ENCODE measurements at places on chromosomes 12 and 14.

DNA sequence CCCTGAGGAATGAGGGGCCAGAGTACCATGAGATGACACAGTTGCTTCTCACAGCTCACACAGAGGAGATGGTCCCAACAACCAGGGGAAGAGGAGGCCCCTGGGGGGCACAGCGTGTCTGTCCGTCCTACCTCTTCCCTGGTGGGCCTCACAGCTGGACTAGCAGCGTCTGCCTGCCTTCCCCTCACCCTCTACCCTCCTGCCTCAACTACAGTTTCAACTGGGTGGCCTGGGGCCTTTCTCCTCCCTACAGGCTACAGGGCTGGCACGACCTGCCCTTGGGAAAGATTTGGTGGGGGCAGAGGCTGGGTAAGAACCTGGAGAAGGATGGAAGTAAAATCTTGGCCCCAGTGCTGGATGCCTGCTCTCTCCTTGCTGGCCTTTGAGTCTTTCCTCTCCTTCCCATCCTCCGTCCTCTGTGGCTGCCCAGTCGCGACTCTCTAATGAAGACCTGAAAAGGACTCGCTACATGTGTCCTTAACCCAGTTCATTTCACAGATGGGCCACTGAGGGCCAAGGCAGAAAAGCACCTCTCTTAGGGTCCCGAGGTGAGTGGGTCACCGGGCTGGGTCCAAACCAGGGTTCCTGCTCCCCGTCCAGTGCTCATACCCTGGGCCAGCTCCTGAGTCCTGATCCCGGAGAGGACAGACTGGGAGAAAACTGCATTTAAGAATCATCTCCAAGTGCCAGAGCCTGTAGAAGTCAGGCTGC, 232.5 kb downstream of the BCL11B start:
- H3K27me3 ChIP-seq, result no peaks in the 10 kb centered on the region
- H3K4me1 ChIP-seq, result no peaks in the 10 kb centered on the region
- no peaks in the 10 kb centered on the region for H3K36me3 ChIP-seq
- no peak overlapping the region for H3K4me3 ChIP-seq
- no peak for DNase-seq
- H3K27ac ChIP-seq, result no peak overlapping the region

GRCh38 chr14:68459480-68460136, 333.3 kb downstream of the ZFP36L1 start:
- no peak overlapping the region for H3K4me3 ChIP-seq
- no peaks in the 10 kb centered on the region for H3K36me3 ChIP-seq
- no peaks in the 10 kb centered on the region for H3K27me3 ChIP-seq
- no peak for DNase-seq
- no peak overlapping the region for H3K27ac ChIP-seq
- no peaks in the 10 kb centered on the region for H3K4me1 ChIP-seq

GRCh38 chr14:34843011-34843554, 32.1 kb downstream of the BAZ1A start:
- no peak overlapping the region for H3K27ac ChIP-seq
- no peaks in the 10 kb centered on the region for H3K4me1 ChIP-seq
- H3K4me3 ChIP-seq, result no peak overlapping the region
- no peaks in the 10 kb centered on the region for H3K27me3 ChIP-seq
- no peaks in the 10 kb centered on the region for H3K36me3 ChIP-seq

- peak; percentile 59 for DNase-seq
- H3K27me3 ChIP-seq, result no peaks in the 10 kb centered on the region
- no peaks in the 10 kb centered on the region for H3K4me1 ChIP-seq
- H3K27ac ChIP-seq, result no peak overlapping the region
- H3K4me3 ChIP-seq, result no peak overlapping the region
Measured at GRCh38 chr14:29310757-29311156, 544.2 kb downstream of the FOXG1 start.

DNA sequence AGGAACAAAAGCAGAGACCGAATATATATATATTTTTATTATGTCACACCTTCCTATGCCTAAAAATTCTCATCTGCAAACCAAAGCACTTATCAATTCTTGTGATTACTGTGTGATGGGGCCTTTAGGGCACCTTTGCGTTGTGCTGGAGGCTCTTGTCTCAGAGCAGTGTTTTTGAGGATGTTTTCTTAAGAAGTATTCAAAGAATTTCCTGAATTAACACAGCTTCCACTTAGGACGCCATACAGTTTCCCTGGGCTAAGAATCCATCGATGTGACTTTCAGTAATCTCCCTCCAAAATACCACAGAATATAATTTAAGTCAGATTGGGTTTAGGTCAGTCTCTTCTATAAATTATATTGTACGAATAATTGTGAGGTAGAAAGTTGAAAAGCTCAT, 22.0 kb upstream of the HIF1A start:
- H3K27me3 ChIP-seq, result no peaks in the 10 kb centered on the region
- no peaks in the 10 kb centered on the region for H3K36me3 ChIP-seq
- H3K4me1 ChIP-seq, result no peaks in the 10 kb centered on the region
- no peak overlapping the region for H3K4me3 ChIP-seq

DNA sequence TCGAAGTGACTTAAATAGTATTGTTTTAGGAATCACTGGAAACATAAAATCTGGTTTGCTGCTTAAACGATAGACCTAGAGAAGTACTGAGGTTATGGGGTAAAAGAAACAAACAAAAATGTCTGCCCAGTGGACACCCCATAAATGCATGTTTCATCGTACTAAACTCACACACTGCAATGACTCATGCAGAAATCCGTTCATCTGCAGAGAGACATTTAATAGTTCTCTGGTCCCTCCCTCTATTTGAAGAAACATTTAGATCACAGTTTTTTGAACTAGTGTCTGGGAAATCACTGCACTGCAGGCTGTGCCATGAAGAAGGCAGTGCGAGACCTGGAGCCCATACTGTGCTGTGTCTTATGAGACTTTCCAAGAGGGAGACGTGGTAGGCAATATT, 25.5 kb downstream of the SLC17A8 start:
- no peak overlapping the region for H3K4me3 ChIP-seq
- H3K4me1 ChIP-seq, result no peaks in the 10 kb centered on the region
- no peak overlapping the region for H3K27ac ChIP-seq
- DNase-seq, result no peak
- H3K36me3 ChIP-seq, result no peaks in the 10 kb centered on the region
- H3K27me3 ChIP-seq, result no peaks in the 10 kb centered on the region

GRCh38 chr12:48956279-48957140, 777 bp downstream of the ARF3 start:
- H3K27ac ChIP-seq, result peak overlapping the region; percentile 77
- peak; percentile 98 for DNase-seq
- peaks cover 7% of the 10 kb centered on the region for H3K4me1 ChIP-seq
- H3K27me3 ChIP-seq, result no peaks in the 10 kb centered on the region
- H3K36me3 ChIP-seq, result no peaks in the 10 kb centered on the region

DNA sequence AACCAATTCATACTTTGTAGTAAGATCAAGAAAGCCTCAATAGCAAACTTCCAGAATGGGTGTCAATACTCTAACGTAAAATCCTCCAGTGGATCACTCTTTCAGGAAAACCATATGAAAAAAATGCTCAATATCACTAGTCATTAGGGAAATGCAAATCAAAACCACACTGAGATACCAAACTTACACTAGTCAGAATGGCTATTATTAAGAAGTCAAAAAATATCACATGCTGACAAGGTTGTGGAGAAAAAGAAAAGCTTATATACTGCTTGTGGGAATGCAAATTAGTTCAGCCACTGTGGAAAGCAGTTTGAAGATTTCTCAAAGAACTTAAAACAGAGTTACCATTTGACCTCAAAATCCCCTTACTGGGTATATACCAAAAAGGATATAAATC, 49.5 kb upstream of the ATXN7L3B start:
- H3K4me3 ChIP-seq, result no peak overlapping the region
- H3K36me3 ChIP-seq, result no peaks in the 10 kb centered on the region
- H3K27ac ChIP-seq, result no peak overlapping the region
- DNase-seq, result no peak
- no peaks in the 10 kb centered on the region for H3K27me3 ChIP-seq
- H3K4me1 ChIP-seq, result no peaks in the 10 kb centered on the region

DNA sequence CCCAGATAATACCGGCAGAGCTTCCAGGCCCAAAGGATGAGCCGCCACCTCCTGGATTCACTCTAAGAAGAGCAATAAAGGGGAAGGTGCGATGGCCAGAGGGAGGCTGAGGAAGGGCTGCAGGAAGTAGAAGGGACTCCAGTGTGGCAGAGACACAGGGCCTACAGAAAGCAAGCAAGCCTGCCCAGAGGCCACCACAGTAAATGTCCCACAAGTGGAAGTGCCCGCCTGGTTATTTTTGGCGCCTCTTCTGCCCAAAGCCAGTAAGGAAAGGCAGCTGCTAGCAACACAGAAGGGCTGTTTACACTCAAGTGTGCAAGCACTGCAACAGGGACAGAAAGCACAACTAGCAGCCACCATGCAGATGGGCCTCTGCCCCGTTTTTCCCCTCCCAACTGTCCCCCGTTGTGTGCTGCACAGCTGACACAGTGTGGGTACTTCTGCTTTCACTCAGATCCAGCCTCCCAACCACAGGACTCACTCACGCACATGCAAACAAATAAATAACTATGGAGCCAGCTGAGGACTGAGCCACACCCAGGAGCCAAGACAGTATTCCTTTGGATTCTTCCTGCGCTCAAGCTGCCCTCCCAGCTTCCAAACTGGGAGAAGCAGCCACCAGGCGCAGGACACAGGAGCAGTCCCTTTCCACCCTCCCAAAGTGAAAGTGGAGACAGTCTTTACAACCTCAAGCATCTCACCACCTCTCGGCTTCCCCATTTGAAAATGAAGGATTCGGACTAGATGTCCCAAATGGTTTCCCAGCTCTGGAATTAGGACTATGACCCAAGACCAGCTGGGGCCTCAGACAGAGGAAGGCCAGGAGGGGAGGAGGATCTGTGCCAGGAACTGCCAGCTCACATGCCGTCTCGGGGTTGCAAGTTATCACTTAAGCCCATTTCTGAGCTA, 40.0 kb upstream of the PNMA1 start:
- no peaks in the 10 kb centered on the region for H3K27me3 ChIP-seq
- H3K4me3 ChIP-seq, result no peak overlapping the region
- DNase-seq, result peak; percentile 38
- H3K27ac ChIP-seq, result peak overlapping the region; percentile 84

DNA sequence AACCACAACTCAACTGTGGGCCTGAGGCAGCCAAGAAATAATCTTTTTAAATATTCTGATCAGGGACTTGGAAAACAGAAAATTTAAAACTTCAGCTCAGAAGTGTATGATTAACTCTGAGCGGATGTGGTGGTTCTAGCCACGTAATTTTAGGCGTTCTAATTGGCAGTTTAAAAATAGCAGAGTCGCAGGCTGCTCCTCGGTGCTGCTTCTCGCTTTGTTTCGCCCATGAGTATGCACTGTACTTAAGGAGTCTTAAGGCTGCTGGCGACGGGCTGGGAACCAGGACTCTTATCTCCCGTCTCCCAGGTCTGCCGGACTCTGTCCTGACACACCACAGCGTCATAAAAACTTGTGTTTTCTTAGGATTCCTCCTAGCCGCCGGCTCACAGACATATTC, 113.4 kb upstream of the PELI2 start:
- H3K4me1 ChIP-seq, result peaks cover 4% of the 10 kb centered on the region
- no peaks in the 10 kb centered on the region for H3K36me3 ChIP-seq
- H3K27ac ChIP-seq, result no peak overlapping the region
- peak; percentile 29 for DNase-seq
- no peak overlapping the region for H3K4me3 ChIP-seq

DNA sequence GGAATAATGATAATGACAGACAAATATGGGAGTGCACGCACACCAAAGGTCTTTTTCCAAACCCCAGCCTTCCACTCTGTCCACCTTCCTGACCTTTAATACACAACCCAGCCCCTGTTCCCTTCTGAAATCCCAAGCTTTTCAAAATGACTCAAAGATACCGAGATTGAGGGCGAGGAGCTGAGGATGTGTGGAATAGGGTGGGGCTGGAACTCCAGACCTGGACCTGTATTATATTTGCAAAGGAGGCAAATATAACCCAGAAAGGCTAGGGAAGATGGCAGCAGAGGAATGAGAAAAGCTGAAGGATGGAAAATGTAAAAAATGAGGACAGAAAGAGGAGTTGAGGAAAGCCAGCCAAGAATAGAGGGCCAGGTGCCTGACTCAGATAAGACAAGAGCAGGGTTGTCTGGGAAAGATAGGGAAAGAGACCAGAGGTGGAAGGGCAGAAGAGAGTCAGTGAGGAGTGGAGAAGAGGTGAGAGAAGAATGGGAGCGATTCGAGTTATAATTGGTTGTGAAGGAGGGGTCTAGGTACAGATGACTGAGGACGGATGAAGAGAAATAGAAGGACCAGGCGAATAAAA, 1.0 kb upstream of the PTMS start:
- H3K36me3 ChIP-seq, result no peaks in the 10 kb centered on the region
- H3K4me1 ChIP-seq, result peaks cover 30% of the 10 kb centered on the region
- peak overlapping the region; percentile 93 for H3K4me3 ChIP-seq
- H3K27me3 ChIP-seq, result no peaks in the 10 kb centered on the region

GRCh38 chr14:75040507-75040906, 10.8 kb downstream of the MLH3 start:
- H3K27ac ChIP-seq, result no peak overlapping the region
- no peaks in the 10 kb centered on the region for H3K27me3 ChIP-seq
- no peak for DNase-seq
- no peak overlapping the region for H3K4me3 ChIP-seq
- H3K36me3 ChIP-seq, result peaks cover 8% of the 10 kb centered on the region

DNA sequence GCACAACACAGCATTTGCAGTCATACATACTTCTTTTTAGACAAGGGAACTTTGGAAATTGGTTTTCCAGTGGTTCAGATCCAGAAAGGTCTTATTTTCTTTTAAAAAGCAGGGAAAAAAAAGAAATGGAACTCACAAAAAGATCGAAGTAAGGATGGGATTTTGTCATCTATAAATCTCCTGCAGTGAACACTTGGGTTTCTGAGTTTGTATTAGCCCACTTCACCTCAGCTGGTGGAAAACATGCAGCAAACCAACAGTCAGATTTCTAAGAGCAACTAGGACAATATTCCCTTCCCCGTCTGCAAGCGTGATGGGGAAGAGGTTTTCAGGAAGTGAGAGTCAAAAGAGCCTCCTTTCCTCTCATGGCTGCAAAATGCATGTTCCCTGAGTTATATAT, 4.6 kb downstream of the MYF5 start:
- H3K4me1 ChIP-seq, result no peaks in the 10 kb centered on the region
- H3K4me3 ChIP-seq, result no peak overlapping the region
- DNase-seq, result no peak

GRCh38 chr12:12890543-12891079, 751 bp upstream of the GPRC5A start:
- H3K4me1 ChIP-seq, result peaks cover 5% of the 10 kb centered on the region
- H3K27me3 ChIP-seq, result peaks cover 25% of the 10 kb centered on the region
- H3K27ac ChIP-seq, result no peak overlapping the region
- no peaks in the 10 kb centered on the region for H3K36me3 ChIP-seq
- H3K4me3 ChIP-seq, result peak overlapping the region; percentile 34

DNA sequence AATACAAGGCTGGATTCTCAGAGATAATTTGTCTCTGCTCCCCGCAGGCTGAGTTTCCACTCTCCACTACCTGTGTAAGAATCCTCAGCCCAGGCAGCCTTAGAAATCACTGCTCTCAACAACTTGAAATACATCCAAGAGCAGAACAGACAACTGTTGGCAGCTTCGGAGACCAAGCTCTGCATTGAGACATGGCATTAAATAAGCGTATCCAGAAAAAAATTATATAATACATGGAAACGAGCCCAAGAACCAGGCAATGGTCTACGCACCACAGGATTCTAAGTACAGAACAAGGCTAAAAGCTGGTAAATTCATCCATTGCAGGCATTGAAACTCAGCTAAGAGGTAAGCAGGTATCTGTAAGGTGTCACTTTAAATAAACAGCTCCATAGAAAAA, 165.5 kb upstream of the DIO3 start:
- H3K27ac ChIP-seq, result no peak overlapping the region
- H3K4me3 ChIP-seq, result no peak overlapping the region
- H3K36me3 ChIP-seq, result no peaks in the 10 kb centered on the region
- no peaks in the 10 kb centered on the region for H3K27me3 ChIP-seq
- H3K4me1 ChIP-seq, result no peaks in the 10 kb centered on the region

- no peaks in the 10 kb centered on the region for H3K27me3 ChIP-seq
- H3K4me3 ChIP-seq, result no peak overlapping the region
- DNase-seq, result no peak
- H3K27ac ChIP-seq, result peak overlapping the region; percentile 22
- no peaks in the 10 kb centered on the region for H3K36me3 ChIP-seq
Measured at GRCh38 chr12:69354556-69355187, 4.9 kb upstream of the YEATS4 start.

Measured in cardiac muscle cell (in vitro differentiated cells and primary cell).